Heart right ventricle (tissue), 16 donors: ENCODE measurements at places on chromosomes 2 and 18. TPM values are rescaled to one million over a fixed set of nuclear protein-coding genes. Genes with fewer than 3 reads are reported as not detected.

GRCh38 chr2:185990861-185991525 is 252.4 kb downstream of the FSIP2 start:
- DNase-seq = no peak

- no peak for DNase-seq
Measured at GRCh38 chr2:9329497-9329896, 93.8 kb downstream of the ITGB1BP1 start.

Gene CPO
- polyA plus RNA-seq = 0.59 TPM

DNA sequence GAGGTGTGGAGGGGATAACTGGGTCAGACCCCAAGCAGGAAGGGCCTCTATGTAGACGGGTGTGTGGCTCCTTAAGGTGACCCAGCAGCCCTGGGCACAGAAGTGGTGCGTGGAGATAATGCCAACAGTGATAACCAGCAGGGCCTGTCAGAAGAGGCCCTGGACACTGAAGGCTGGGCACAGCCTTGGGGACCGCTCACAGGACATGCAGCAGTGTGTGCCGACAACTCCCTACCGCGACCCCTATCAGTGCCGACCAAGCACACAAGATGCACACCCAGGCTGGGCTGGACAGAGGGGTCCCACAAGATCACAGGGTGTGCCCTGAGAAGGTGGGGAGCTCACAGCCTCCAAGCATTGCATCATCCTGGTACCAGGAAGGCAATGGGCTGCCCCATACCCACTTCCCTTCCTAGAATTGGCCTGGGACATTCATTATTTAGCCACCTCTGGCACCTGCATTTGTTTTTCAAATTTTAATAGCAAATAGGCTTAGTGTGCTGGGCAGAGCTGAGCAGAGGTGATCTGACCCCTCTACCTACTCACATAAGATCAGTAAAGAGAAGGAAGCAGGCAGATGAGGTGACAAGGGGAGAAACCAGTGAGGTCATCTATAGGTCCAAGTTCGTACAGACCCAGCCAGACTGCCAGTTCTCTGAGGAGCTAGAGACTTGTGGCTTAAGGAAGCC is 55.2 kb downstream of the BCL11A start:
- DNase-seq = no peak

GRCh38 chr2:241289053-241289452 is 26.4 kb downstream of the HDLBP start:
- DNase-seq = no peak

Gene NUP35
- polyA plus RNA-seq = 6.9 TPM

DNA sequence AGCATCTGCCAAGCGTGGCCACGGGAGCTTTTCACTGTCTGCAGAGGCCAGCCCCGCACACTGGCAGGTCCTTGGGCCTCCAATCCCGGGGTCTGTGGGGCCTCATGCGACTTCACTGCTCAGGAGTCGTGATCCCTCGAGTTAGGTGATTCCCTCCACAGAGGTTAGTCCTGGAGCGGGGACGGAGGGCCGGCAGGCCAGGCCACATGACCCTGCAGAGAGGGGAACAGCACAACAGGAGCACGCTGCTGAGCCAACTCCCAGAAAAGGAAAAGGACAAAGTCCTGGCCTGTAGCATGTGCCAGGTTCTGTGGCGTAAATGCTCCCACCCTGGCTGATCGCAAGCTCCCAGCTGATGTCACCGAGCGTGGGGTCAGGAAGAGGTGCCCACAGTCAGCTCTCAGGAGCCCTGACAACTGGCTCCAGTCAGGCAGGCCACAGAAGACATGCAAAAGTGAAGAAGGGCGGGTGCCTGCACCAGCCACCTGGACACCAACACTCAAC is 15.3 kb upstream of the PRLH start:
- no peak for DNase-seq

GRCh38 chr2:189858291-189858690 is 74.0 kb downstream of the PMS1 start:
- DNase-seq = no peak

Gene LYG2
- polyA plus RNA-seq = not detected

GRCh38 chr2:39325966-39326365 is 82.2 kb upstream of the CDKL4 start:
- DNase-seq = no peak

GRCh38 chr2:166417669-166418068 is 41.9 kb upstream of the SCN9A start:
- DNase-seq = no peak

- no peak for DNase-seq
Measured at GRCh38 chr2:199505755-199506403, 48.1 kb upstream of the SATB2 start.

DNA sequence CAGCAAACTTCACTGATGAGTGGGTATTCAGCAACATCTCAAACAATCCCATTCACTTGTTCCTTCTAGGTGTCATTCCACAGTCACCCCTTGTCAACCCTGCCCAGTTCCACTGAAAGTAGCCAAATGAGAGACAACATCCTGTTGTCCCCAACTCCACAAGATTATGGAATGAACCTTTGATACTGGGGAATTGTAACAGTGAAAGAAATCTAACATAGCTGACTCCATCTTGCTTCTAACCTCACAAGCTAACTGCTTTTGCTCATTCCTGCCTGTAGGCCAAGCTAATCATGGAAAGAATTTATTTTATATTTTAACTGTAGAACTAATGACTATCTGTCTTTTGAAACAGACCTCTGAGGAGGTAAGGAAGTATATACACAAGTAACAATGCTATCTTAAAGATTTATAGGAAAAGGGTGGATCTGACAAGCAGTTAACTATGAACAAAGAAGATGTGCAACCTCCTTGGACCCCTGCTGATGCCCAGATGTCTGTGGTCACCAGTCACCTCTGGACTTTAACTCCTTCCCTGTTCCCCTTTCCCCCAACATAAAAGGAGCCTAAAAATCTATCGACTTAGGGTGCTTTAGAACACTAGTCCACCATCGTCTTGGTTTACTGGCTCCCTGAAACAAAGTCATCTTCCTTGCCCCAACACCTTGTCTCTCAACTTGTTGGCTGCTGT is 6.9 kb upstream of the ANXA4 start:
- DNase-seq = no peak

Gene ICA1L
- 0.81 TPM for polyA plus RNA-seq

- no peak for DNase-seq
Measured at GRCh38 chr2:116317111-116317510, 1497.4 kb upstream of the DDX18 start.

Gene NGEF
- 0.42 TPM for polyA plus RNA-seq

DNA sequence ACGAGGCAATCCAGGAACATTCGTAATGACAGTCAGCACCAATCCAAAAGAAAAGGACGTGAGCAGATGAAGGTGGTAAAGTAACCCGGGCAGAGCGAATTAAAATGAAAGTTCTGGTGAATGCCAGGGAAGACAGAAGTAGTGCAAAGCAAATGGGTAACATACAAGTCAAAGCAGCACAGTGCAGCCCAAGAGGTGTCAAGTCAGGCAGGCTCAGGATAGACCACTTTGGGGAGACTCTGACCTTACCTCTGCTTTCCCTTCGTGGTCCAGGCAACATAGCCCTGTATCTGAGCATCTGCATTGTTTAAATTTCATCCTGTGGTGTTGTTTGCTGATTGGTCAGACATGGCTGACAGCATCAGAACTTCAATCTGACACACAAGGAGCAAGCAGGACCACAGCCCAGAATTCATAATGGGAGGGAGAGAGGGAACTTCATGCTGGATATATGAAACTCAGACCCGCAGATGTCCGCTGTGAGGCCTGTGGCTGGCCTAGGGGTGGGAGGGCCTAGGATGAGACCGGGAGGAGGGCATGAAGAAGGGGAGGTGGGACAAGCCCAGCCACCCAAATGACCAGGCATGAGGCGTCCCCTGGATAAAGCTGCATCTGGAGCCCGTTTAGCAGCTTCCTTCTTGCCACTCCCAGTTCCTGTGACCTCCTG is 285.7 kb downstream of the TCF4 start:
- no peak for DNase-seq

- no peak for DNase-seq
Measured at GRCh38 chr2:138294451-138294850, 207.1 kb upstream of the SPOPL start.

GRCh38 chr2:121640380-121641316 is 8.6 kb downstream of the CLASP1 start:
- DNase-seq = no peak

DNA sequence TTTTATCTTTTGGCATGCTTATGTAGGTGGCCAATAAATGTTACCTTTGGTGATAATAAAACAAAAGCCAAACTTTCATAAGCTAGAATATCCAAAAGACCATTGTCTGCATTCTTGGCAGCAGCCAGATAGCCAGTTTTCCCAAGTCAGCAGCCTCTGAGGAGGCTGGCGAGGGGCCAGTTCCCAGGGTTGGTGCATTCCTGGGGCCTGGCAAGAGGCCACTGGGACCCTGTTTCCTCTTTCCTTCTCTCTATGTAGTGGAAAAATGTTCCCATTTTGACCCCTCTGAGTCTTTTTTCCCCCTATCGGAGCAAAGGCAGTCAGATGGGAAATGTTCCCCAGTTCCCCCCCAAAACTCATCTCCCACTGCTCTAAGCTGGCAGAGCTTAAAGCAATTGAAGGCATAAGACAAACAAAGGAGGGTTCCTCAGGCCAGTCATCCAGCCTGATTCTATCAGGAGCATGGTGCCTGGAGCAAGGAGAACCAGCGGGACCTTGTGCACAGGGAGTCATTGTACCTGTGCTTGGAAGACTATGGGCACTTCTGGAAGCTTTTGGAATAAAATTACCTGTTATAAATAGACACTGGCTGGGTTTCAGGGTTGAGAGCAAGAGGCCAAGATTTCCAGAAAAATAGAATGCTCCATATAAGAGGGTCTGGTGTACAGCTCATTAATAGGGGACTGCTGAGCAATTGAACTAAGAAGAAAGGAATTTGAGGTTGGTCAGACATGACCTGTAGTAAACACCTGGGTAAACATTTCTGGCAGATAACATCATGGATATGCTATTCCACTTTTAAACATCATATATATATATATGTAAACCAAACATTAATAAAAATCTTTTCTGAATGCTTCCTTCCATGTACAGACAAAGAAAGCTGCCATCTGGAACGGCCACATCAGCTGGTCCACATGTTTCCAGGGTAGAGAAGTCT is 63.4 kb downstream of the NCKAP5 start:
- DNase-seq = peak; percentile 30

GRCh38 chr2:112481528-112482233 is at the start of gene TTL:
Gene TTL (plus strand): TSS chr2:112482156. CDS start chr2:112482345, 189 bp downstream.
- peak; percentile 84 for DNase-seq

Gene ZAP70
- 0.61 TPM for polyA plus RNA-seq

GRCh38 chr2:104840156-104840555 is 13.8 kb upstream of the POU3F3 start:
- DNase-seq = no peak

GRCh38 chr2:237297421-237298150 is 116.4 kb downstream of the COL6A3 start:
- no peak for DNase-seq

- no peak for DNase-seq
Measured at GRCh38 chr2:238122287-238123217, 15.9 kb upstream of the KLHL30 start.

DNA sequence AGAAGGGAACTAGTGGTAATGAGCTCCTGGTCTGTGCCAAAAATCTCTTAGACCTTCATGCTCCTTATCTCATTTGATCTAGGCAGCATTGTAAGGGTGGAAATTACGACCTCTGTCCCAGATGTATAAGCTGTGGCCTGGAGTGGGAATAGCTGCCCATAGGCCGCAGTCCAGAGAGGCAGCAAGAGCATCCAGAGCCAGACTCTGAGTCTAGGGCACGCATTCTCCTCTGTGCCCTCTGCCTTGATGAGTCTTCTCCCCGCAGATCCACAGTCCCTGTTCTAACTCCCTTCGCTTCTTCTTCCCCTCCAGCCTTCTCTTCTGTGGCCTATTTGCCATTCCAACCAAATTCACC is 304.6 kb downstream of the MYCN start:
- no peak for DNase-seq

GRCh38 chr2:74109551-74109950 is 38.2 kb downstream of the BOLA3 start:
- no peak for DNase-seq

Gene DUSP11
- 7.9 TPM for polyA plus RNA-seq

- DNase-seq = no peak
Measured at GRCh38 chr2:219199470-219200211, 6.9 kb upstream of the ZFAND2B start.

DNA sequence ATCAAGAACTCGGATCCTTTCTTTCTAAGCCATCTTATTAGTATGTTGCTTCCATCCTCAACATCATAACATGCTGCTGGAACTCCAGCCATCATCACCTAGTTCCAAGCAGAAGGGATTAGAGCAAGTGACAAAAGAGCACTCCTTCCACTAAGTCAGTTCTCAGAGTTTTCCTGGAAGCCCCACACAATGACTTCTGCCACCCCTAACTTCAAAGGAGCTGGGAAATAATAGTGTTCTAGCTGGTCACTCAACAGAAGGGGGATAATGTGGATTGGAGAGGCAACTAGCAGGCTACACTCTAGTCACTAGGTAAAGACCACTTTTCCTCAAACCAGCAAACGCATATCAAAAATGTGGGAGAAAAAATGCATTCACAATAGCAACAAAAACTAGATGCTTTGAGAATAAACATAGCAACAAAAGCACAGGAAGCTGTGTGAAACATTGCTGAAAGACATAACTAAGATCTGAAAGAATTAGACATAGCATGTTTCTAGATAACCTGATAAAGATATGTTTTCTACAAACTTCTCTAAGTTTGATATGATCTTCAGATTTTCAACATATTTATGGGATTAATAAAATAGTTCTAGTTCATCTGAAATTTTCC is 39.5 kb downstream of the COX7A2L start:
- DNase-seq = no peak

GRCh38 chr18:74654638-74655037 is 57.0 kb downstream of the ZNF407 start:
- no peak for DNase-seq

Gene STAT1
- polyA plus RNA-seq = 14.6 TPM

DNA sequence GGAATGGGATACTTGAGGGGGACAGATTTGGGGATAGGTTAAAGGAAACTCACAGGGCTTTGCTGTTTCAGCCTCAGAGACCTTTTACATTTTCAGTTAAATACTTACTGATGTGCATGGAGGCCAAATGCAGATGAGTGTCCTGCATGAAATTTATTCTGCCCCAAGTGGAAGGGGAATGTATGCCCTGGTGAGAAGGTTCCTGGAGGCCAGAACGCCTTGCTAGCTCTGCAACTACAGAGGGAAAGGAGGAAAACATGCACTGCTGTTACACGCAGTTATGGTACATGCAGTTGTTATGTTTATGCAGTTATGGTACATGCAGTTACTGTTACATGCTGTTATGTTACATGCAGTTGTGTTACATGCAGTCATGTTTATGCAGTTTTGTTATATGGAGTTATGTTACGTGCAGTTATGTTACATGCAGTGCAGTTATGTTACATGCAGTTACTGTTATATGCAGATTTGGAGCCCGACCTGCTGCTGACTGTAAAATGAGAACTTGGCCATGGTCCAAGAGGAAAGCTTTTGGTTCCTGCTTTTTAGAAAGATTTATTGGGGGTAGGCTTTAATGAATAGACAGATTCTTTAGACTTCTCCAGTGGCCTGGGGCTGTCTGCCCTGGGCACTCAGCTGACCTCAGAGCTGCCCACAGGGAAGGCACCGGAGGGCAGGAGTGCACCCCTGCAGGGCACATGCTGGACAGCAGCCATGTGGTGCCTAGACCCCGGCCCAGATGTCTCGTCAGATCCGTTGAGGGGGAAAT is 84.1 kb downstream of the LDLRAD4 start:
- DNase-seq = peak; percentile 32
